Endothelial cell of umbilical vein (primary cell): ENCODE measurements at places on chromosomes 3 and 15. TPM values are rescaled to one million over a fixed set of nuclear protein-coding genes. Genes with fewer than 3 reads are reported as not detected.

Gene BFSP2
- not detected in 2 replicates for total RNA-seq

Gene MAN2A2
- total RNA-seq = 52.1 and 60.9 TPM in 2 replicates

Gene SAMD7
- not detected in 2 replicates for total RNA-seq

Gene TM4SF4
- not detected in 2 replicates for total RNA-seq

Gene LDHAL6B
- not detected in 2 replicates for total RNA-seq

Gene LMAN1L
- total RNA-seq = not detected in 2 replicates

Gene OSBPL10
- 37.1 and 47.6 TPM in 2 replicates for total RNA-seq

Gene ZNF80
- total RNA-seq = not detected in 2 replicates

Gene USP13
- 21.1 and 24.0 TPM in 2 replicates for total RNA-seq

Gene CEP19
- total RNA-seq = 1.2 and 1.6 TPM in 2 replicates

Gene CACNA2D2
- total RNA-seq = not detected in 2 replicates

Gene TF
- total RNA-seq = 0.21 and 0.69 TPM in 2 replicates

Gene PYGO1
- 5.7 and 7.6 TPM in 2 replicates for total RNA-seq

Gene PGBD4
- total RNA-seq = 1.1 TPM in 2 replicates

Gene TLR9
- 0.07 TPM in 1 of 2 replicates, not detected in the other for total RNA-seq

Gene CEP152
- 13.8 and 15.7 TPM in 2 replicates for total RNA-seq

Gene CDHR4
- total RNA-seq = not detected in 2 replicates

Gene FURIN
- 131 and 145 TPM in 2 replicates for total RNA-seq

Gene UNC45A
- 106 and 108 TPM in 2 replicates for total RNA-seq

Gene GLDN
- total RNA-seq = not detected in 2 replicates

Gene HDC
- not detected in 2 replicates for total RNA-seq

Gene GPR149
- not detected in 2 replicates for total RNA-seq

Gene ITIH1
- total RNA-seq = not detected in 2 replicates

Gene SYNM
- total RNA-seq = 10.2 and 20.4 TPM in 2 replicates

Gene USP50
- not detected in 2 replicates for total RNA-seq

Gene ANKUB1
- not detected in 2 replicates for total RNA-seq

Gene TRH
- total RNA-seq = not detected in 2 replicates

Gene FOXB1
- total RNA-seq = not detected in 2 replicates

Gene KNG1
- total RNA-seq = not detected in 2 replicates

Gene OR5AC2
- not detected in 2 replicates for total RNA-seq

Gene ANO10
- total RNA-seq = 40.9 and 45.8 TPM in 2 replicates

Gene TMEM158
- 0.42 TPM in 2 replicates for total RNA-seq

Gene OXTR
- 0.40 and 0.67 TPM in 2 replicates for total RNA-seq

Gene ADGRG7
- total RNA-seq = not detected in 2 replicates

Gene FAM3D
- not detected in 2 replicates for total RNA-seq

Gene GOLGA8G
- not detected in 2 replicates for total RNA-seq

Gene SMAD6
- 12.4 and 12.5 TPM in 2 replicates for total RNA-seq

Gene ZNF620
- total RNA-seq = 3.6 and 4.0 TPM in 2 replicates

Gene EAF2
- total RNA-seq = 1.5 and 1.6 TPM in 2 replicates

Gene LRRC28
- 19.6 and 22.4 TPM in 2 replicates for total RNA-seq

Gene RARRES1
- 1.5 and 1.8 TPM in 2 replicates for total RNA-seq

Gene KBTBD13
- total RNA-seq = not detected in 2 replicates
